ENCODE measurements at places on chromosomes 5 and 9.
A peak's percentile ranks its signal among the peaks of the same experiment; 100 is the strongest.

- no peak for DNase-seq
These were observed 15.5 kb upstream of the PAIP1 start for GRCh38 chr5:43572357-43572756.

DNA sequence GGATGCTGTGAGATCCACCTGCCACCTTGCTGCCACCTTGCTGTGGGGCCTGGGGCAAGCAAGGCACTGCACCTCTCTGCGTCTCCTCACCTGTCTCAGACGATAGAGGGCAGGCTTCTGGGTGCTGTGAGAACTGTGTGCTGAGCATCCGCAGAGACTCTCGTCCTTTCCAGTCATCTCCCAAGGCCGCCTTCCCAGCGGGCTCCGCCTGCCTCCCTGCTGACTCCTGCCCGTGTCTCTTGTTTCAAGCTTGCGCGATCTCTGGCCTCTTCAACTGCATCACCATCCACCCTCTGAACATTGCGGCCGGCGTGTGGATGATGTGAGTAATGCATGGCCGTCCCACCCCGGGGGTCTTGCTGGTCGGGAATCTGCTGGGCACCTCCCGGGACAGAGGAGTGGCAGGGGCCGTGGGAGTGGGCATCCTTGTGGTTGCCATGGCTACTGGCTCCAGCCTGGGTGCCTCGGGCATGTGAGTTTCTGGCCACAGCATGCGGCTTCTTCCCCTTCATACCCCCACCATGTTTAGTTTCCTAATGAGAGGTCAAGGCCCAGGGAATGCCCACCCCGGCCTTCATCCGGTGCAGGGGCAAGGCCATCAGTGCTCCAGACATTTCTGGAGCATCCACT lies 3.6 kb downstream of the CACFD1 start:
- DNase-seq, result no peak

DNA sequence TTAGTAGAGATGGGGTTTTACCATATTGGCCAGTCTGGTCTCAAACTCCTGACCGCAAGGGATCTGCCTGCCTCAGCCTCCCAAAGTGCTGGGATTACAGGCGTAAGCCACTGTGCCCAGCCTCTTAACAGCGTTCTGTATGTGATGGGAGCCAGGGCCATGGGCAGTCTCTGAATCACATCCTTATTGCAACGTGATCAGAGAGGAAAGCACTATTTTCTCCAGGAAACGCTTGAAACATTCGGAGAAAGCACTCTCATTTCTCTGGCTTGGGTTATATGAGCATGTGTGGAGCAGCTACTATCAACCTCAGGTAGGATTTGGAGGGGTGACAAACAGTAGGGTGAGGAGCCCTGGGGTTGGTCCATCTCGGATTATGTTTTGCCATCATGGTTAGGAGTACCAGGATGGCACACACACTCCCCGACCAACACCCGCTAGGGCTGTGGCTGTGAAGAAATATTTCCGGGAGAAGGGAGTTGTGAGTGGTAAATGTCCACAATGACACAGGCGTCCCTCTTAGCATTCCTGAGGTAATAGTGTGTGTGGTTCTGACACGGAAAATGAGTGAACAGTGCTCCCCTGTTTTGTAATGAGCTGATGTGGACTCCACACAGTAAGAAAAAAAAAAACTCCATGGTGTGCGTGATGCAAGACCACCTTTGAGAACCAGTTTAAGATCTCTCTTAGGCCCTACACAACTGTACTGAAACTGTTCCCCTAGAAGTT lies 406.2 kb upstream of the ZNF608 start:
- no peak for DNase-seq

- no peak for DNase-seq
These were observed 61.6 kb downstream of the GADD45G start for GRCh38 chr9:89666364-89666763.

GRCh38 chr9:127971357-127972235 lies 9.2 kb downstream of the EEIG1 start:
- DNase-seq, result no peak

DNA sequence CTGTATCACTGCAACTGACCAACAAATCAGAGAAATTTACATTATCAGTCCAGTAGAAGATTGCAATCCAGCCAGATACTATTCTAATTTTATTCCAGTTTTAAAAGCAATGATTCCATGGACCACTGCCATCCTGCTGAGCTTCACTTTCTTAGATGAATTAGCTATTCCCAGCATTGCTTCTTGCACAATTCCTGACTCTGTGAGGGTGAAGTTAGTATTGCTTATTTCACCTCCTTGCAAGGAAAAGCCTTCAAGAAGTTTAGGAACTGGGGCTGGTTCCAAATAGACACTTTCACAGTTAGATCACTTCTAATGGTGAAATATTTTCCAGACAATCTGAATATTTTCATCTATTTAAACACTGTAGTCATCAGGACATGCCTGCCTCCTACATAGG lies 338.6 kb upstream of the TNC start:
- DNase-seq, result no peak

DNA sequence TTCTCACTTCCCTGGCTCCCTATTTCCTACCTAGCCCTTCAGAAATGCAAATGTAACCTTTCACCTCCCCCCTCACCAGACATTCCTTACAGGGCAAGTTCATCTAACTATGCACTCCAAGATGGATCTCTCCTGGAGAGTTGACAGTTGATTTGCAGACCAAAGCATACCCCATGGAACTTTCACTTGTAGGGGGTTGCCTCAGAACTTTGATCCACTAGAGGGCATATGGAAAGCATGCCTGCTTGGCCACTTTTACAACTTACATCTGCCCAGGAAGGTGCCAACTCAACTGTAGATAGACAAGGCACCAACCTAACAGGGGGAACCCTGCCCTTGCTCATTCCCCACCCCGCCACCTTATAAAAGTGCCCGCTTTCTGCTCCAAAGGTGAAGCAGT lies 187.8 kb downstream of the NXNL2 start:
- no peak for DNase-seq

- no peak for DNase-seq
These were observed 105.9 kb downstream of the GADD45G start for GRCh38 chr9:89710697-89711096.

- DNase-seq, result no peak
These were observed 26.3 kb downstream of the SIL1 start for GRCh38 chr5:139171779-139172404.

GRCh38 chr5:103620851-103621547 lies 58.4 kb upstream of the NUDT12 start:
- no peak for DNase-seq

- no peak for DNase-seq
These were observed 71.9 kb downstream of the FOXD1 start for GRCh38 chr5:73376618-73377170.

- DNase-seq, result no peak
These were observed 216.9 kb downstream of the NR3C1 start for GRCh38 chr5:143186623-143187022.

- no peak for DNase-seq
These were observed at the start of gene ADAMTSL1 for GRCh38 chr9:18473652-18474279. Gene ADAMTSL1 (plus strand): TSS chr9:18474153. CDS start chr9:18474233, 80 bp downstream.

- DNase-seq, result no peak
These were observed 408.3 kb upstream of the RGMB start for GRCh38 chr5:98365126-98365525.

GRCh38 chr9:117555964-117556629 lies 141.2 kb upstream of the ASTN2 start:
- peak; percentile 11 for DNase-seq

GRCh38 chr9:133998915-133999595 lies 6.9 kb upstream of the VAV2 start:
- no peak for DNase-seq

GRCh38 chr5:155884041-155884440 lies 442.9 kb upstream of the SGCD start:
- peak; percentile 21 for DNase-seq

- DNase-seq, result no peak
These were observed 481.9 kb downstream of the ARHGEF28 start for GRCh38 chr5:74107899-74108298.

GRCh38 chr9:2934241-2934650 lies 90.4 kb upstream of the PUM3 start:
- DNase-seq, result no peak

- DNase-seq, result no peak
These were observed 139.5 kb downstream of the BARX1 start for GRCh38 chr9:93815677-93816076.

DNA sequence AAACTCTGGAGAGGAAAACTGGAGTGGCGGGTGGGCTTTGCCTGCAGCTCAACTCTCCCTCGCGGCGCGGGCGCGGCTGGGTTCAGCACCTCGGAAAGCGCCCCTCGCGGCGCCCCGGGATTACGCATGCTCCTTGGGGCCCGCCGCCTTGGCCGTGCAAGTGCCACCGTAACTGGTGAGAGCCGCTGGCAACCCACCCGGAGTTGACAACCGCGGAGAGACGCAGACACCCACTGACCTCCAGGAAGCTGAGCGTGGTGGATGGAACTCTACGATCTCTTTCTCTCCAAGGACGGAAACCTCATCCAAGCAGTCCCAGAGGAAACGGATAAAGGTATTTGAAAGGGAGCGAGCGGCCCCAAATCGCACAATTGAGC lies 194 bp upstream of the RXFP3 start:
- no peak for DNase-seq

DNA sequence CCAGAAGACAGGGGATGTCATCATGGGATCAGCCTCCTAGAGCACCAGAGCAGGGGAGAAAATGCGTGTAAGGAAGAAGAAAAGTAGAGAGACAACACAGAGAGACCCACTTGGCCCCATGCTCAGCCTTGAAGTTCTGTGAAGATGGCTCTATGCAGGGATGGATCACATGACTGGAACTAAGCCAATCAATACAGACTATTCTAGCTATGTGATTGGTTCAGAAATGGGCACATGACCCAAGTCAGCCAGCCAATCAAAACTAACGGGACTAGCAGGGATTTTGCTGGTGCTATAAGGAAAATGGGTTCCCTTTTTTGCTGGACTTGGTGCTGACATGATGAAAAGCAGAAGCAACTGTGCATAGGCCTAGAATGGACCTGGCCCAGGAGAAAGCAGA lies 173.0 kb upstream of the TBC1D2 start:
- no peak for DNase-seq

- no peak for DNase-seq
These were observed 110.9 kb upstream of the LPAR1 start for GRCh38 chr9:111149018-111149759.

DNA sequence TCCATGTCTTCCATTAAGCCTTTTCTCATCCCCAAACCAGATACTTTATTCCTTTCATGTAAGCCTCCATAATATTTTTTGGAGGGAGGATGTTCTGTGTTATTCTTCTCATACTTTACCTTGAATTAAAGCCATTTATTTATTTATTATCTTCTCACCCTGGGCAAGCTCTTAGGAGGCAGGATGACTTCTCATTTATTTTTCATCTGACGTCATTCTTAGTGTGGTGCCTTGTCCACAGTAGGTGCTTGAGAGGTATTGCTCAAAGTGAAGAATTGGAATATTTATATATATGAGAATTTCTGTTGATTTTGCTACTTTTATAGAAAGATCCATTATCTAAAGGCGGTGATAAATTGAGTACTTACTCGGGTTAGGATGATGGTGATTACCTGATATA lies 458.3 kb upstream of the ACTBL2 start:
- DNase-seq, result no peak

DNA sequence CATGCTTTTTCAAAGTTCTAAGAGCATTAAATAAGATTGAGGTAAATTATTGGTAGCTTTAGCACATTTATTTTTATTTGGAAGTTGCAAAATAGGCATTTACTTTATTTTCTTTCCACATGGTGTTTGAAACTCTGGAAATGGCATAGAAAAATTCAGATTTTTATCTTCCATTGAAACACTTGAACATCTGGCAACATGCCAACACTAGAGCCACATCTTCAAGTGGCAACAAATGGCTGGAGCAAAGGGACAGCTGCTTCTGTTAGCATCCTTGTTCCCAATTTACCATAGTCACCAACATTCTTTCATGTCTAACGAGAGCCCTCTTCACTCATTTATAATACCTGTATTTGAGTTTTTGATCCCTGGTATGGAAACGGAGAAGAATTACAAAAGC lies 539.9 kb downstream of the ZNF608 start:
- DNase-seq, result no peak

GRCh38 chr5:90747175-90747574 lies 188.6 kb downstream of the ADGRV1 start:
- no peak for DNase-seq

DNA sequence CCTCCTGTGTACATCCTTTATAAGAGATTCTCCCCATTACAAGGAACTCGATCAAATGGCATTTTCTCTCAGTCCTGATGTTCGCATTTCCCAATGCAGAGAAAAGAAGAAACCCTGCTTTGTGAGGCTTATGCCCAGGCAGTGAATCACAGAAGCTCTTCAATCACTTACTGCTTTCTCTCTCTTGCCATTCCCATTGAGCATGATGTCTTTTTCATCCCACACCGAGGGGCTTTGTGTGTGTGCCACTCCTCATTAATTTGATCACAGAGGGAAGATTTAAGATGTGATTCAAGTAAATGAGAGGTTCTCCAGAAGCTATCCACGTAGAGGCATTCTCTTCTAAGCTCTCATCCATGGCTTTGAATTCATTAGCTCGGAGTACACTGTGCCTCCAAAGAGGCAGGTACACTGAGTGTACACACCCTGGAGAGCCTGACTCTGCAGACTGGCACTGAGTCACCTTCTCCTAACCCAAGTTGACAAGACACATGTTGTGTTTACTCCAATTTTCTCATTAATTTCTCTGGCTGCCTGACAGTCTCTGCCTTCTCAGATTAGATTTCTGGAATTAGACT lies 45.4 kb downstream of the MFAP3 start:
- no peak for DNase-seq

DNA sequence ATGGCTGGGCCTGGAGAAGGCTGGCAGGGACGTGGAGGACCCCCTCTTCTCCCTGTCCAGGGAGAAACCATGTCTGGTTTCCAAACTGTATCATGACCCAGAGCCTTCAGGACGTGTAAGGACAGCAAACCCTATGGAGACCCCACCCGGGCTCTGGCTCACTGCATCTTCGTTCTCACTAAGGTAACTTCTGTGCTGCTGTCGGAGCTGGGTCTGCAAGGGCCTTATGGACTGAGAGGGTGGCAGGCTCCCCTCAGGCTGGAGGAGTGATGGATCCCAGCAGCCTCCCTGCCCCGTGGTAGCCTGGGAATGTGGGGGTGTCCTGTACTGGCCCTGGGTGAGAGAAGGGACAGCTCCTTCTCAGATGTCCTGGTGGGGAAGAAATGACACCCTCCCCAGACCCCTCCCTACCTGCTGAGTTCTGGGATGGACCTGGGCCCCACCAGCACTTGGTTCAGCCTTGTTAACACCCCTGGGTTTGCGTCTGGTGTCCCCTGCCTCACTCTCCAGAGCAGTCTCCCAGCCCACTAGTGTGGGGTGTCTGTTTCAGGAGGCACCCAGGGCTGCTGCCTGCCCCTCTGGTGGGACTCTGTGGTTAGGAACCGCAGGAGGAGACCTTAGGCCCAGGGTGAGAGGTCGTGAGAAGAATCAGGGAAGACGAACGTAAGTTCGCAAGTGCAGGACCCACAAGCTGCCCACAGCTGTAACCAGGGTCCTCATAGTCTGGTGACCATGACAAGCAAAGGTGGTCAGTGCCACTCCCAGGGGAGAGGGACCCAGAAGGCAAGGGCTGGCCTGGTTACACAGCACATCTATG lies 6.6 kb downstream of the SPATA31E1 start:
- DNase-seq, result no peak
